ENCODE measurements at places on chromosomes 16 and 17.

DNA sequence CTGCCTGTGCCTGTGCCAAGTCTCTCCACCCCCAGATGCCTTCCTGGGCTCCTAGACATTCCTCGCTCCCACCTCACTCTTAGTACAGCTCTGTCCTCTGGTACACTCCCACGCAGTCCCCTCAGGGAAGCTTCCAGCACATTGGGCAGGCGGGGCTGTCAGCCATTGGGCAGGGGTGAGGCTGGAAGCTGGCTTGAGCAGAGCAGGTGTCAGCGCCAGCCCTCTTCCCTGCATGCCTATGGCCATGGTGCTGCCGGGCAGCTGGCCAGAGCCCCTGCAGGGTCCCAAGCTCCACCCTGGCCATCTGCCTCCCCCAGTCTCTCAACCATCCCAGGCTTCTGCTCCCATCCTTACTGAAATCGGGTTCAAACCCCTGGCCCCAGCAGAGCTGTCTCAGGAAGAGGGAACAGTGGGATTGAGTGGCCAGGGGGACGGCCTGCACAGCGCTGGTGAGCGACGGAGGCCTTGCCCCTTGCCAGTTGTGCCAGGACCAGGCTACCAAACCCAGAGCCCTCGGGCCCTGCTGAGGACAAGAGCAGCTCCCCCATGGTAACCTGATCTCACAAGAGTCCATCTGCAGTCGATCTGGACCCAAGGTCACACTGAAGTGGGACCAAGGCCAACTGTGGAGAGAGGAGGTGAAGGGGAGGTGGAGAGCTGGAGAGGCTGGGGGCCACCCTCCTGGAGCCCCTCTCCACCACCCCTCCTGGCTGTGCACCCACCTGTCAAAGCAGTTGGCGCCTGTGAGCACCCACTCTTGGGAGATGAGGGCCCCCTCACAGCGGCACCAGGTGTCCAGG, 2.4 kb upstream of the B9D1 start:
- no peak for DNase-seq

DNA sequence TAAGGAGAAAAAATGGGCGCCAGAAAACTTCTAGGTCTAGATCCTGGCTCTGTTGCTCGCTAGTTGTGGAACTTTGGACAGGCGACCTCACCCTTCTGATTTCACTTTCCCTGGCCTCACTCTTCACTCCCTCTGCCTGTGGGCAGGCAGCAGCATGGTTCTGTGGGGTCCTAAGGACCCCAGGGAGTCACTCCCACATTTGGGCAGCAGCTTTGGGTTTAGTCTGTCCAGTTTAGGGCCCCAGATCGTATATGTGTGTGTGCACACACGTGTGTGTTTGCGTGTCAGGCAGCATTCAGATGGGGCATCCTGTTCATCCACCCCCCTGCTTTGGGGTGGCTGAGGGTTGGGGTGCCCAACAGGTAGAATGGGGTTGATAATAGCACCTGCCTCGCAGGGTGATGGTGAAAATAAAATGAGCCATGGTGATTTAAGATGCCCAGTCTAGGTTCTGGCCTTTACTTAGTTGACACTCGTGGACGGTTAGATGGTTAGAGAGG, 102.2 kb downstream of the RAB11FIP4 start:
- DNase-seq = no peak

DNA sequence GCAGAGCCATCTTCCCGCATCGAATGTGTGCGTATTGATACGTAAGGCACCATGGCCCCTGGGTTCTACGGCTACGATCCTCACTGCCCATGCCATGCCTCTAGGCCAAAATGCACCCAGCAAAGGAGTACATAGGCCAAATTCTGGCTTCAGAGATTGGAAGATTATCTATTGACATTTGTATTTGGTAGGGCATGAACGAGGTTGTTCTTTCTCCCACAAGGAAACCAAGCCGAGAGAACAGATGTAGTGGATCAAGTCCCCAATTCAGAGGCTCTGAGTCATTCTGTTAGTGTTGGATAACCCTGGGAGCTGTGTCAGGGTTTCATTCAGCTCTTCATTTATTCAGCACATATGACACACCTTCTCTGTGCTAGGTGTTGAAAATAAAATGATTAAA, 36.5 kb downstream of the HOXB1 start:
- peak; percentile 49 for DNase-seq

DNA sequence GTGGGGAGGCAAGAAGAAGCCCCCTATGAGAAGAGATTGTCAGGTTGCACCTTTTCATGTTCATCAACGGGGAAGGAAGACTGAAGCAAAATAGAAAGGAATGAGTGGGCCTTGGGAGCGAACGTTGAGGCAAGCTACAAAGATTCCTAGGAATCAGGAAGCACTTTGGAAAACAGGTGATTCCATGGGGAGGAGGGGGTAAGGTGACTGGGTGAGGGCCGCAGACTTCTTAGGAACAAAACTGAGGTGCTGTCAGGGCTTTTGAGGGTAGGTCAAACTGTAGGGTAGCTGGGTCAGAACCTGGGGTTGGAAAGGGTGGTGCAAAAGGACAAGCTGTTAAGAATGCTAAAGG, 528 bp downstream of the ITFG1 start:
- DNase-seq = peak; percentile 12

DNA sequence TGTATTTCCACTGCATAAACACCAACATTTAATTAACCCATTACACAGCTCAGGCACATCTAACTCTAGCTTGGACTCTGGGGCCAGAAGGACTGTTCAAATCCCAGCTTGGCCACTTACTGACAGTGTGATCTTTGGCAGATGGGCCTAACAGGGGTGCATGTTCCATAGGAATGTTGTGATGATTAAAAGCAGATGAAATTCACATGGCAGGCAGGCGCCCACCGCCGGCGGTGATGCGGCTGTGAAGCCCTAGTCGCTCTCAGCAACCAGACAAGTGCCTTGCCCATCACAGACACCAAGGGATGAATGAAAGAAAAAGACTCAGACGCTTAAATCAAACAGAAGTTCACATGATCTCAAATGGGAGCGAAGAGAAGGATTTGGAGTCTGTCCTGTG, 84.6 kb upstream of the WSB1 start:
- no peak for DNase-seq

DNA sequence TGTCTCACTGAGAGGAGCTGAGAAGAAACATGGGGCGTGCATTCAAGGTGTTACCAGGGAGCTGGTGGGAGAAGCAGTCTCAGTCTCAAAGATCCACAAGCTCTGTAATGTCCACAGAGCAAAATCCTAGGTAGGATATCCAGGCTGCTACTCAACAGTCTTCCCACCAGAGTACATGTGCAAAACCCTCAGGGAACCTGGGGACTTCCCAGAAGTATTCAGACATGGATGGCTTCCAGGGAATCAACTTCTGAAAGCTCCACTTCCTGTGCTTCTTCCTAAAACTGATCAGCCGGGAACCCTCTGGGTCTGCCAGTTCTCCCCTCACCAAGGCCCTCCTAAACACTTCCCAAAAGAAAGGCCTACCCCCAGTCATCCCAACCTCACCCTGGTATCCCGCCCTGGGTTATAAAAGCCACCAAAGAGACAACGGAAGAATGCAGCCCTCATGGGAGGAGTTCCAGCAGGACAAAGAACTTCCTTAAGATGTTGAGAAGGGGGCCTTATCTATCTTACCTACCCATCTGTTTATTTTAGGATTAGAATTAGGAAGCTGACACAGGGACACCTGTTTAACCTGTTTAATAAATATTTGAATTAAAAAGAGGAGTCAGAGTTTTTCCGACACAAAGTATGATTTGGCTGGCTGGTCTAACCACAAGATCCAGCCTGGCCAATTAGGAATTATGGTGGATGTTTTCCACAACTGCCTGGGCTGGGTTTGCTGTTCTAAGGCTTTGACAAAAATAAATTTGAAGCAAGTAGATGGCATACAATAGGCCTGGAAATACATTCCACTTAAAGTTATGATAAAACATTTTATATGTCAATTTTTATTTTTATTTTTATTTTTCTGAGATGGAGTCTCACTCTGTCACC, 37.0 kb downstream of the CUEDC1 start:
- DNase-seq = peak; percentile 63

GRCh38 chr17:17321356-17322025, 18.3 kb downstream of the NT5M start:
- no peak for DNase-seq

DNA sequence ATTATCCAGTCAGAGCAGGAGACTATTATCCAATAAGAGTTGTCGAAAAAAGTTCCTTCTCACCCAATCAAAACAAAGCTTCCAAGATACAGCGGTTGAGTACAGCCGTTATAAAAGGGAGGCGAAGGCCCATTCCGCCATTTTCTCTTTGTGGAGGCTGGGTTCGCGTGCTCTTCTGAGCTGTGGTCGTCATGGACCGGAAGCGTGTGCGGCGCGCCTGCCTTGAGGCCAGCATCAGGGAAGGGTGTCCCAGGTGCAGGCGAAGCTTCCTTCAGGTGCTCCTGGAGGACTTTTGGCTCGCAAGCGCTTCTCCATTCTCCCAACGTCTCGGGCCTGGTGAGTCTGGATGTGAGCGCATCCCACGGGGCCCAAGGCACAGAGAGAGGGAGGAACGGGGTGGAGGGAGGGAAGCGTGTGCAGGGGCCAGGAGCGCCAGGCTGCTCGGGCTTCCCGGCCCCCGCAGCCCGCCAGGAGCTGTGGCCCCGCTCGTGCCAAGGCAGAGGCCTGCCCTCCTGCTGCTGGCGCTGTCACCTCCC, 99.2 kb downstream of the GOSR1 start:
- DNase-seq = no peak

- DNase-seq = peak; percentile 36
Observed at GRCh38 chr17:55420776-55421178, 858 bp downstream of the MMD start.

DNA sequence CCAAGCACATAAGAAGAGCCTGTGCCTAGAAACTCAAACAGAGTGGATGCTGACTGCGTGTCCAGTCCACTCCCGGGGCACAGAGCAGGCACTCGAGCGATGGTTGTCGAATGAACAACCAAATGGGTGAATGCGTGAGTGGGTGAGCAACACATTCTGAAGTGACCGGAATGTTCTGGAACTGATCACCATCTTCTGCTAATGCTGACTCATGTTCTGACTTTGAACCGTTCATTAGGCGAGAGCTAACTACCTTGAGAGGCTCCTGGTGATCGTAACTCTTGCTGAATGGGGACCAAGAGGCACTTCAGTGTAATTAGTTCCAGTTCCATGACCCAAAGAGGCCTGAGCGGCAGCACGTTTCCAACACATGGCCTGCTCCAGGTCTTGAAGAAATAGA, 37.9 kb downstream of the IRF8 start:
- DNase-seq = peak; percentile 8

GRCh38 chr17:74712756-74713155, at the start of gene CD300LF:
Gene CD300LF, minus strand, starts transcription at chr17:74712923. Its CDS starts 57 bp downstream, at chr17:74712866.
- DNase-seq = no peak

GRCh38 chr16:69424935-69425784, 741 bp downstream of the CYB5B start:
- peak; percentile 11 for DNase-seq

- DNase-seq = peak; percentile 49
Observed at GRCh38 chr16:19883296-19883965, 1.2 kb downstream of the GPRC5B start.

GRCh38 chr17:82244413-82245133, 15.7 kb downstream of the SLC16A3 start:
- DNase-seq = peak; percentile 54

DNA sequence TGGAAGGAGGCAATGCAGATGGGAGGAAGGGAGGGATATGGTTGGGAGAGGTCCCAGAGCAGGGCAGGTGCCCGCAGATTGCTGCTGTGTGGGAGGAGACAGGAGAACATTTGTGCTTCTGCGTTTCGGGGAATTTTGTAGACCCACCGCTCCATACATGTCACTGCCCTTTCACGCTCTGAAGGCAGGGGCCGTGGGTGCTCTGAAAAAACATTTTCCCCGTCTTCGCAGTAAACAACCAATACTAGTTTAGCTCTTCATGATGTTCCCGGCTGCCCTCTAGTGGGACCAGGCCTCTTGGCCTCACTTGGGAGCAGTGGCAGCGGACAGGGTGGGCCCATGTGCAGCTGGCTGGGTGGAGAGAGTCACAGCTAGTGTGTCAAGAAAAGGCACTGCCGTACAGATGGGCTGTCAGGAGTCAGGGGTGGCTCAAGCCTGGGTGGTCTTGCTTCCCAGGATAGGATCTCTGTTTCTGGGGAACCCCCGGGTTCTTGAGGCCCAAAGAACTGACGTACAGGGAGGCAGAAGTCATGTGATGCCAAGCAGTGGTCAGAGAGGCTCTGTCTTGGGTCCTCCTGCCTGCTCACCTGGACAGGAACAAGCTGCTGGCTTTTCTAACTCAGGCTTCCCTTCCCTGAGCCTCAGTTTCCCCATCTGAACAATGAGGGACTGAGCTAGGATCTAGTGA, 46.5 kb upstream of the CPNE2 start:
- peak; percentile 74 for DNase-seq

GRCh38 chr16:68003031-68003430, 3.7 kb upstream of the DPEP2 start:
- DNase-seq = no peak

DNA sequence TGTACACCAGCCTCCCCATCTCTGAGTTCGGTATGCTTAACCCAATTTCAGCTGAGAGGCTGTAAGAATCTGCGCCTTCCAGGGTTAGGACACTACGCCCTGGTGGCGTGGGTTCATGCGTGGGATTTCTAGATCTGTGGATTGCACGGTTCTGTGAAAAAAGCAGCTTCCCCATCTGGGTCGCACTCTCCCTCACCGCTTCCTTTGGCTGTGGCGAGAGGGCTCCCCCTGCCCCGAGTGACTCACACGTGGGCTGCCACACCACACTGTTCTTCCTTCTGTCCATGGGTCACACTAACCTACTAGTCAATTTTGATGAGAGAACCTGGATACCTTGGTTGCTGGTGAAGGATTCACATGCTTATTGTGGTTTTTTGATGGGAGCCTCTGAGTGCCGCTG, 256.0 kb upstream of the MAF start:
- DNase-seq = no peak

GRCh38 chr17:17001874-17002520, 30.1 kb upstream of the TNFRSF13B start:
- DNase-seq = peak; percentile 48
